ENCODE measurements at places on chromosomes 5 and 9.

DNA sequence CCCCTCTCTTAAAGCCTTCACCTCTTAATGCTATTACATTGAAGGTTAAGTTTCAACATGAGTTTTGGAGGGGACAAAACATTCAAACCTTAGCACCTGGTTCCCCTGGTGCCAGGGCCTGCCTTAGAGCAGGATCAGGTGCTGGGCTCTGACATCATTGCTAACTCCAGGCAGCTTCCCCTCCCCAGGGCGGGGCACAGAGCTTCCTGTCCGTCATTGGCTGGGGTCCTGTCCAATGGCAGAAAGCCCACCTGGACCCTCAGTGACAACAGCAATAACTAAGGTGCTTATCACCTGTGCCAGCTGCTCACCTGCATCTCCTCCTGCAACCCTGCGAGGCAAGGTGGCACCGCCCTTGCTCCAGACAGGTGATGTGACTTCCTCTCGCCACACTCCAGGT is 177.4 kb downstream of the NSG2 start:
- no peak for DNase-seq

GRCh38 chr9:89756891-89757537 is 152.2 kb downstream of the GADD45G start:
- DNase-seq: no peak

GRCh38 chr5:155290937-155291336 is 277.4 kb downstream of the KIF4B start:
- no peak for DNase-seq

GRCh38 chr9:93001031-93001430 is 53.7 kb downstream of the FGD3 start:
- no peak for DNase-seq

DNA sequence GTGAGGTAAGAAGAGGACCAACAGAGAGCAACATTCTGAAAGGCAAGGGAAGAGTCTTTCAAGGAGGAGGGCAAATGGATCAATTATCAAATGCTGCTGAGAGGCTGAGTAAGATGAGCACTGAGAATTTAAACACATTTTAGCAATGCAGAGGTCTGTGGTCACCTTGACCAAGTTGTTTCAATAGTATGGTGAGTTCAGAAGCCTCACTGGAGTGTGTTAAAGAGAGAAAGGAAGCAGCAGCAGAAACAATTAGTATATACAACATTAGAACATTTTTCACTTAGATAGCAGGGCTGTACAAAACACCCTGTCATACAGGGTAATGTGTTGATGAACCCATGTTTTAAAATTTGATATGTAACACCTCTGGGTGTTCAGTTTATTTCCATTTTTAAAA is 131.5 kb downstream of the NR6A1 start:
- no peak for DNase-seq

GRCh38 chr9:134057307-134057657 is 10.5 kb downstream of the BRD3 start:
- no peak for DNase-seq

- DNase-seq: no peak
Observed at GRCh38 chr9:109471475-109472393, 26.4 kb downstream of the PTPN3 start.

- DNase-seq: no peak
Observed at GRCh38 chr5:81151546-81151945, 81.6 kb upstream of the CKMT2 start.

- DNase-seq: no peak
Observed at GRCh38 chr5:10591159-10591558, 27.3 kb downstream of the ANKRD33B start.

DNA sequence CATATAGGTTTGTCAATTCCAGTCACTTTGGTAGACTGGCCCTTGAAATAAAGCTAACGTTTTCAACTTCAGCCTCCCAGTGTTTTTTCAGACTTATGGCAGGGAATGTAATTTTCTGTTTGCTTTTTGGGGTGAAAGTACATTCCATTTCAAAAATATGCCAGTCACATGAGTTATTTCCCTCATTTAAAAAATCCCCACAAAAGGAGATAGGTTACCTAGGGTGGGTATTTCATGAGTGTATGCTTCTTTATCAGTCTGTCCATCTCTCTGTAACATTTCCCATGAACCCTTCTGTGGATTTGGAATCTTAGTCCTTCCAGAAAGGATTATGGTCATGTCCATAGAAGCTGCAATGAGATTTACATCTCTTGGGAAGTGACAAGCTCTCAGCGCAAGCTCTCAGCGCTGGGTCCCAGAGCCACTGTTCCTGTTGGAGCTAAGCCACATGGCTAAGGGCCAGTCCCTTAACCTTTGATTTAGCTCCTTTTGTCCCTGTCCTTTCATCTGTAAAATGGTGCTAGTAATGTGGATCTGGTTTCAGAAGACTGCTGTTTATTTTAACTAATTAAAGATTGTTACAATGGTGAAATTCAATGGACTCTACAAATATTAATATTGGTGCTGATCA is 294.9 kb downstream of the NR3C1 start:
- DNase-seq: no peak

Measured in activated T-cell treated with anti-CD3 and anti-CD28 coated beads for 48 hours (primary cell).